ENCODE measurements at places on chromosomes 16 and 17.

DNA sequence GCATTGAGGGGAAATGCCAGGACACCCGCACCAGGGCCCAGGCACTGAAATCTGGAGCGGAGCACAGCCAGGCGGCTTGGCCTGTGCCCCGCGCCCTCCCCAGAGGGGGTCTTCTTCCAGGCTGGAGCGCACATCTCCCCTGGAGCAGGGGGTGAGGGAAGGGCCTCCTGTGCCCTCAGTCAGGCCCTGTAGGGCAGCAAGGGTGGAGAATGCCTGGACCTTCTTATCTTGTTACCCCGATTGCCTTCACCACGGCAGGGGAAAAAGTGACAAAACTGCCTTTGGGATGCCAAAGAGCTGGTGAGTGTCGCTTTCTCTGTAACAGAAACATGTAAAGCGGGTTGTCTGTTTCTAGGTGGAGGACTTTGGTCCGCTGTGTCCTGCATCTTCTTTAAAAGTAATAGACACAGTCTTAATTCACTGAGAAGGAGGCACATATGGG is 48.3 kb upstream of the BAHCC1 start:
- DNase-seq: no peak

DNA sequence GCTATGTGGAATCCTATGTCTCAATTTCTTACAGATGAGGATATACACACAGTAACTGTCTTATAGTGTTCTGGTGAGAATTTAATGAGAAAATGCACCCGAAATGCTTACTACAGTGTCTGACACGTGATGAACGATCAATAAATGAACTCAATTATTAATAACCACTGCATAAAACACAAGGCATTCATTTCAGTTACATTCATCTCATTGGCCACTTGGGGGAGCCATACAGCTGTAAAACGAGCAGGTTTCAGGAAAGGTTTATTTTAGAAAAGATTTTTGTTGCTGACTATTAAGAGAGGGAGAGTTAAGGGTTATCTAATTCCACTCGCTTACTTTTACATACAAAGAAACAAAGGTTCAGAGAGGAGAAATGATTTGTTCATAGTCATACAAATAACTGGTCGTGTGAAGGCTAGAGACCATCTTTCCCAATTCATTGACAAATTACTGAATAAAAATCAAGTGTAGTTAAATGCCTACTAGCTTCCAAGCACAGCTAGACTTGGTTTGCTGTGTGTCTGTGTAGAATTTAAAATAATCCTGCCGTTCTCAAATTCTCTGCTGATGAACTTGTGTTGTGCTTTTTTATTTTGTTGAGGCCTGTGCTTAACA is 160.1 kb downstream of the MAP2K4 start:
- no peak for DNase-seq

GRCh38 chr16:31080035-31080629 is 5.9 kb downstream of the ZNF646 start:
- DNase-seq: no peak

DNA sequence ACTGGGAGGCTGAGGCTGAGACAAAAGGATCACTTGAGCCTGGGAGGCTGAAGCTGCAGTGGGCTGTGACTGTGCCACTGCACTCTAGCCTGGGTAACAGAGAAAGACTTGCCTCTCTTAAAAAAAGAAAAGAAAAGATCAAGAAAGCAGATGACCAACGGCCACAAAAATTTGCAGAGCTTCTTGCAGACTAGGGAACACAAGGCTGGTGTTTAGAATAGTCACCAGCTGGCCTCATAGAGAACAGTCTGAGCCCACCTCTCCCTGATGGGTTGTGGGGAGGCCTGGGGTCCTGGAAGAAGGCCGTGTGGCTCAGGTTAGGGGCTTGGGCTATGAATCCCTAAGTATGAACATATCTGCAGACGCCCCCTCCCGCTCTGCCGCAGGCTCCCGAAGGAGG is 73.7 kb upstream of the MED9 start:
- no peak for DNase-seq

GRCh38 chr17:33342025-33342424 is 48.9 kb upstream of the ASIC2 start:
- DNase-seq: no peak

GRCh38 chr17:49510059-49510719 is 15.1 kb downstream of the NGFR start:
- DNase-seq: no peak

GRCh38 chr17:83127431-83128160 is 48.2 kb downstream of the METRNL start:
- DNase-seq: no peak

- DNase-seq: no peak
Measured at GRCh38 chr16:71626018-71626857, at the start of gene MARVELD3. Gene MARVELD3 (plus strand): TSS chr16:71626184. CDS start chr16:71626230, 46 bp downstream.

- no peak for DNase-seq
Measured at GRCh38 chr17:57260325-57261083, 4.2 kb downstream of the MSI2 start.

DNA sequence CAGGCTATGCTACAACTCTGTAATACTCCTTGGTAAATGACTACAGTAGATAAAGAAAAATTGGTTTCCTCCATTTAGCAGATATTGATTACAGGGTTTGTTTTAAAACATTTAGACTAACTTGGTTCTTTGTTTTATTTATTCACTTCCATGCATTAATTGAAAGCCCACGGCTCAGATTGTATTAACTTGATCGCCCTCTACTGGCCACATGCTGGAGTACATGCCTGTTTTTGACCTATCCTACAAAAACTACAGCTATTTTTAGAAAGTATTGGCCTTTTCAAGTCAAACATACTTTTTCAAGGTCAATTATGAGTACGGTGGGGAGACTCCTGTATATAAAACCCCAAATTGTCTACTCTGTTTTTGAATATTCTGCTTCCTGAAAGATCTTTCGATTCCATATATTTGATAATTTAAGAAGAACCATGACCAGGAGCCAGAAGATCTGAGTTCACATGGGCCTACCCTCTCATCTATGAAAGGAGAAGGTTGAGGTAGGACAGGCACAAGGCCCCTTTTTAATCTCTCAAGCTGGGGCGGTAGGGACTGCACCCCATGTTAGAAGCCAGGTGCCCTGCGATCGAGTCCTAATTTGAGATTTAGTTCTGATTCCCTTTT is 51.8 kb downstream of the CA10 start:
- DNase-seq: no peak

DNA sequence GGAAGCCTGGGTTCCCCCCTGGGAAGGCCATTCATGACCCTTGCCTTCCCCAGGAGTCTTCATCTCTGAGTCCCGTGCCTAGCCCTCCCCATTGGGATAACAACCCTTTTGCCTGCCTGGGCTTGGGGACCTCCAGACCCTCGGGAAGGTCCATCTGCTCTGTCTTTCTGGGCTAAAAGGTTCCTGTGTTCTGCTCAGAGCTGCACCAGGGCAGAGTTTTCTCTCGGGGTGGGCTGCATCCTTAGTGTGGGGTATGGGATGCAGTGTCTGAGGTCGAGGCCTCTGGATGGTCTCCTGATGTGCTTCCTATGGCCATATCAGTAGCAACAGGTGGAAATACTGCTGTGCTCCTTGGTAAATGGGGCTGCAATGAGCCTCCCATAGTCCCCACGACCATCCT is 22.9 kb upstream of the PLLP start:
- no peak for DNase-seq

GRCh38 chr16:80899809-80900592 is 95.6 kb upstream of the CDYL2 start:
- DNase-seq: no peak

DNA sequence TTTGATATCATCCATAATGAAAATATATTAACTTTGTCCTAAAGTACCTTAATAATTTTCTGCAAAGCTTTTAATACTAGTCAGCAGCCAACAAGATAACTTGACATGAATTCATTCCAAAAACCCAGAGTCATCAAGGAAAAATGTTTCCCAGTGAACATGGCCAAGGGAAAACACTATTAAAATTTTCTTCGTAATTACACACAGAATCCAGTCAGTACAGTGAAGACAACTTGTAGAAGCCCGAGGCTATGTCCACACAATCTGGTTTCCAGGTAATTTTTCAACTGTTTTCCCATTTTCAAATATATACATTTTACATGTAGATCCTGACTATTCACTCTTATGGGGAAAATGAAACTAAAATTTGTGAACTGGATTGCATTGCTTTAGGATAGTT is 600.9 kb downstream of the CDH8 start:
- DNase-seq: no peak

- DNase-seq: no peak
Measured at GRCh38 chr16:49980166-49980565, 44.9 kb upstream of the CNEP1R1 start.

DNA sequence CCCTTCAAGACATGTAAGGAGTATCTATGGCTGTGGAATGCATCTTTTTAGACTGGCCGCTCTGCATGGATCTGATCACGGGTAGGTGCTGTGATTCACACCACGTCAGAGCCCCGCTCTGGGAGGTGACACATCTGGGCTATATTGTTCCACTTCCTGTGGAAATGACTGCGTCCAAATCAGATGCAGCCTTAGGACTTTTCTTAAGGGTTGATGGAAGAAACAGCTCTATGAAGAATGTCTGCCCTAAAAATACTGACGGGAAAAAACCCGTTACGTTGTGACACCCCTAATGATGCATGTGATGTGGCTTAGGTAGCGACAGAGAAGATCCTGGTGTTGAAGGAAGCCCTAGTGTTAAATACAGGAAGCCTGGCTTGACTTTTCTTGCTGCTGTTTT is 12.2 kb downstream of the BANP start:
- DNase-seq: no peak

DNA sequence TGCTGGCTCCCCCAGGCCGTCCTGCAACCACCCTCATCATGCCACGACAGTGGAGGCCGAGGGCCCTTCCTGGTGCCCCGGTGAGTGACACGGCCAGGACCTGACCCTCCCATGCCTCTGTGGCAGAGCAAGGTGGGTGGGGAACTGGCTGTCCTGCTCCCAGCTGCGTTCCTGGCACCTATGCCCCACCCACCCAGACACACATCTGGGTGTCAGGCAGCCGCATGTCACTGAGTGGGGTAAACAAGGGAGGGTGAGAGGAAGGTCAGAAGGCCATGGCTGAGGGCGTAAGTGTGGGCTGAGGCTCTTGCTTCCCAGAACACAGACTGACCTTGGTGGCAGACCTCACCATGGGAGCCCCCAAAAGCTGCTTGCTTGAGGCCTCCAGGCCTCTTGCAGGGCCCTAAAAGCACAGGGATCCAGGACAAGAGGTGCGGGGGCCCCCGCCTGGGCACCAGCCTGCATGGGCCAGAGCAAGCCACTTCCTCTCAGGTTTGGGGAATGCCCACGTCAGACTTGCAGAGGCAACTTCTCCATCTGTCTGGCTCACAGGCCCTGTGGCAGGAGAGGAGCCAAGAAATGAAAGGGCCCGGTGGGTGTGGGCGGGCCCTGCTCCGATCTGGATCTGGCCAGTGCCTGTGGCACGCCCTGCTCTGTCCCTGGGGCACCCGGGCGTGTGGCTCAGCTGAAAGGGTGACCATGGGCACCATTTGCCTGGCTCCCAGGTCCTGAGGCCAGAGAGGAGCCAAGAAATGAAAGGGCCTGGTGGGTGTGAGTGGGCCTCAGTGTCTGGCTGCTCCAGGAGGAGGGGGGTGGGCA is 3.9 kb upstream of the CCDC57 start:
- DNase-seq: peak; percentile 49

- no peak for DNase-seq
Measured at GRCh38 chr17:28180449-28180848, 138.0 kb downstream of the NLK start.

DNA sequence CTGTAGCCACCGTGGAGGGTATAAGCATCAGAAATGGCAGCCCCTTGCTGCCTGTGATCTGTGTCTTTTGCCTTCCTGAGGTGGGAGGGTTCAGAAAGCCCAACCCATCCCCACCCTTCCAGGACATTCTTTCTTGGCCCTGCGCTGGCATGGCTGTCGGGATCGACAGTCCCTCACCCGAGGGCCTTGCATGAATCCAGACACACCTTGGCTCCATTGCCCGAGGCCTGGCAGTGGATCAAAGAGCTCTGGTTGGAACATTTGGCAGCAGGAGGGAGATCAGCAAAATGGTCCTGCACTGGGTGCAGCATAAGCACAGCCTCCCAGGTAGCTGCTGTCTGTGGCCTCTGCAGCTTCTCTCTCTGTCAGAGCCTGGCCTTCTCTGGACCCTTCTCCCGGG is 246.6 kb upstream of the MAF start:
- DNase-seq: no peak

GRCh38 chr16:52757746-52758472 is 211.0 kb upstream of the TOX3 start:
- DNase-seq: no peak

DNA sequence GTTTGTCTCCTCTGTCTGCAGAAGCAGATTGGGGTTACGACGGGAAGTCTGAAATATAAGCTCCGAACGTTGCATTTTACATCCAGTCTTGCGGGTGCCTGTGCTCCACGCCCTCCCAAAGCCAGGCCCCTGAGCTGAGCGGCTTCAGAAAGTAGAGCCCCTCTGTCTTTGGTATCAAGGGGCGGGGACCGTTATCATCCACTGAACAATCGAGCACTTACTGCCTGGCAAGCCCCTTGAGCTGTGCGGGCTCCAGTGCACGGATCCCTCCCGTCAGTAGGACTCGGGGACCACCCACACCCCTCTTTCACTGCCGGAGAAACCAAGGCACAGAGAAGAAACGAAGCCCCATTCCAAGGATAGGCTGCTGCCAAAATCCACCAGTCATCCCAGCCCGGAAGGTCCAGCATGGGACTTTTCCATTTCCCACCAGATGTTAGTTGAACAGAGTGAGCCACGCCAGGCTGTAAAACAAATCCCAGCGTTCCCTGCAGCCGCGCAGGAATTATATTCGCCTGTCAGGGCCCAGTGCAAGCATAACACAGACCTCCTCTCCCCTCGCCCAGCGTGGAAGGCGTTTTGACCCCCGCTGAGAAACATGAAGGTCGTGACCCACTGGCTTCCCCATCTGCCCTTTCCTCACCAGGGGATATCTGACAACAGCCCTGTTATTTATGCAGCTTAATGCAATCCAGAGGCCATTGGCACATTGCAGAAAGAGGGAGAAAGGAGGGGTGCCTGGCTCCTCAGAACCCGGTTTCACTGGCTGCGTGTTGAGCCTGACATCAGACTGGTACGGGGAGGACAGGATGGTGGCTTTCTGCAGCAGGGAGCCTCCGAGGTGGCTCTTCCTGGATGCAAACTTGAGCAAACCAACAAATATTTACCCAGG is 212.2 kb upstream of the FOXF1 start:
- no peak for DNase-seq

GRCh38 chr17:62963296-62963695 is 2.7 kb upstream of the TANC2 start:
- DNase-seq: no peak

GRCh38 chr17:48625495-48626244 is 488 bp downstream of the HOXB9 start:
- DNase-seq: no peak

DNA sequence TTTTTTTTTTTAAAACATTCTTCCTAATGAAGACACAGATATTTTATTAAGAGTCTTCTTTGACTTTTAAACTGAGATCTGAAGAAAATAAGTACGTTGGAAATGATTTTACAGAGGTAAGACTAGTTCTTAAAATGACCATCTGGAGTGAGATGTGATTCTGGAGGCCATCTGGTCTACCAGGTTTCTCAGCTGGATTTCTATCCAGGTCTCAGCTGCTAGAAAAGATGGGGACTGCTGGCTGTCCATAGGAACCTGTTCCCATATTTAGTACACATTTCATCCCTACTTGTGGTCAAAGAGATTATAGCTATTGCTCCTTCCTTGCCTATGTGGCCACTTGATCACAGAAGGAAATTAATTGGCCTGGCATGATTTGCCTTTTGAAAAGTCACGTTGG is 12.2 kb downstream of the PMFBP1 start:
- DNase-seq: no peak

All from NK-92 treated with Interleukin-12 subunit alpha and Interleukin-12 subunit beta, amount 100 ng/mL, for 24 hours (cell line).